ENCODE measurements at places on chromosomes 13 and 19.

- no peak for DNase-seq
These were observed 4.2 kb downstream of the ARHGAP45 start for GRCh38 chr19:1070931-1071791.

- DNase-seq = no peak
These were observed 104.5 kb downstream of the URI1 start for GRCh38 chr19:30046522-30046921.

DNA sequence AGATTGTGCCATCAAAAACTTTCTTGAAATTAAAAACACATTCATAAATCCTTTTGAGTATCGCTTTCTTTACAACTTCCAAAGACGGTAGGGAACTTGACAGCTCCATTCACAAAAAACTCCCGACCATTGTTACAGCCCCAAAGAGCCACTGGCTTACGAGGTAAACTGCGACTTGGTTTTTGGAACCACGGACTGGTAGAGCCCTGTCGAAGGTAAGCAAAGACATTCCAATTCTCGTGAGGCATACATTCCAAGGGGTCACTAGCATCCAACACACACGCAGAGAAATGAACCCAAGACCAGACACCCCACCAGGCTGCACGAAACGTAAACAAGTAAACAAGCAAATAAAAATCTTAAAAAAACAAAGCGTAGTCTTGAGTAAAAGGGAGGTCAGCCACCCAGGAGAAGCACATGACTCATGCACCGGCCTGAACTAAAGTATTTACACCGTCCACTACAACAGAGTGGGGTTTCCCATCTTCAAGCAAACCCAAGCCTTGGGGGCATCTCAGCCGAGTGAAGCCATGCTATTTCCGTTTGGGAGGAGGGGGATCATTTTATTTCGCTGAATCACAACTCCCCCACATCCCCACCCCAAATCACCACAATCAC is 1.4 kb downstream of the BRD4 start:
- no peak for DNase-seq

GRCh38 chr13:34967851-34968562 is 25.9 kb downstream of the NBEA start:
- DNase-seq = no peak

GRCh38 chr19:13784731-13785452 is 10.4 kb upstream of the ZSWIM4 start:
- DNase-seq = no peak

- DNase-seq = no peak
These were observed 545.4 kb downstream of the SUCLA2 start for GRCh38 chr13:47455626-47456025.

- no peak for DNase-seq
These were observed 68.1 kb downstream of the UFM1 start for GRCh38 chr13:38417727-38418126.

GRCh38 chr19:1601613-1602064 is 3.6 kb downstream of the UQCR11 start:
- DNase-seq = no peak

DNA sequence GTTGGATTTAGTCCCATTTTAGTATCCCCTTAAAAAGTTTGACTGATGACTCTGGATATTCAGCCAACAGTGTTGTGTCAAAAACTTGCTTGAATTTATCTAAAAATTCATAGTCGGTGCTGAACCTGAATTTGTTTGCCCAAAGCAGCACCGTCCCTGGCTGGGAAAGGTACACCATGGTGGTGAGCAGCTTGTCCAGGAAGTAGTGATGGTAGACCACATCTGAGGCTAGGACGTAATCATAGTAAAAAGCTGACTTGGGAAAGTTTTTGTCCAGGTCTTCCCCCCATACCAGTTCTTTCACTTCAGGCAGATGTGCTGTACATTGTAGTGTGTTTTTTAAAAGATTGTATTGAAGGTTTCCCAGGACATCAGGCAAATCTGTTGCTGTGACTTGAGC is 8.8 kb downstream of the METTL21C start:
- DNase-seq = no peak
